ENCODE measurements at places on chromosomes 6 and 20. TPM values are rescaled to one million over a fixed set of nuclear protein-coding genes. Genes with fewer than 3 reads are reported as not detected.
A peak's percentile ranks its signal among the peaks of the same experiment; 100 is the strongest.

EMILIN3 gene
- not detected for total RNA-seq

FKBP1A gene
- total RNA-seq, result 177 TPM

ADGRB3 gene
- total RNA-seq, result 3.9 TPM

VWA7 gene
- total RNA-seq, result 2.9 TPM

ANGPT4 gene
- not detected for total RNA-seq

RNF182 gene
- total RNA-seq, result 22.8 TPM

GTF3C6 gene
- total RNA-seq, result 94.0 TPM

LRP11 gene
- total RNA-seq, result 2.9 TPM

MATN4 gene
- total RNA-seq, result 0.13 TPM

SIRPB1 gene
- total RNA-seq, result not detected

TNFRSF6B gene
- total RNA-seq, result not detected

AKAP12 gene
- total RNA-seq, result 0.72 TPM

- peak overlapping the region; percentile 74 for H3K4me3 ChIP-seq
- DNase-seq, result peak; percentile 12
- H3K27ac ChIP-seq, result peak overlapping the region; percentile 84
- peaks cover 8% of the 10 kb centered on the region for H3K4me1 ChIP-seq
Observed at GRCh38 chr6:49462071-49462470, 982 bp downstream of the MMUT start.

DNA sequence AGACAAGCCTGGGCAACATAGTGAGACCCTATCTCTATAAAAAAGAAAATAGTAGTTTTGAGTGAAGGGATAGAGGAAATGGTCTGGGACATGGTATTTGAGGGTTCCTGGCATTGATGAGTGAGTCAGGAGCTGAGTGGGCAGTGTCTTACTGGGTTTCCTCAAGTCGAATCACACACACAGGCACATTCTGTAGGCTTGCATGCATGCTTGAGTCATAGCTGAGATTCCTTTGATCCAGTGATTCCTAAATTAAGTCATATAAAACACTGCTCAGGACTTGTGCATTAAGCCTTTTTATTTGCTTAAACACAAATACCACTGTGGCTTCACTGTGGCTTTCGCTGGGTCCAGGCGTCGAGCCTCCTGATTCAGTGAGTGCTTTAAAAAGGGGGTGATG, 71.8 kb upstream of the TMEM181 start:
- no peak overlapping the region for H3K27ac ChIP-seq
- DNase-seq, result no peak
- H3K36me3 ChIP-seq, result no peaks in the 10 kb centered on the region

GRCh38 chr6:107448776-107449175, 10.6 kb downstream of the PDSS2 start:
- H3K27me3 ChIP-seq, result no peaks in the 10 kb centered on the region
- DNase-seq, result no peak
- no peak overlapping the region for H3K4me3 ChIP-seq
- no peak overlapping the region for H3K27ac ChIP-seq
- H3K36me3 ChIP-seq, result peaks cover 5% of the 10 kb centered on the region

- no peak for DNase-seq
- no peak overlapping the region for H3K4me3 ChIP-seq
- H3K4me1 ChIP-seq, result no peaks in the 10 kb centered on the region
- no peak overlapping the region for H3K27ac ChIP-seq
- no peaks in the 10 kb centered on the region for H3K36me3 ChIP-seq
Observed at GRCh38 chr6:168162366-168162765, 83.4 kb upstream of the FRMD1 start.

DNA sequence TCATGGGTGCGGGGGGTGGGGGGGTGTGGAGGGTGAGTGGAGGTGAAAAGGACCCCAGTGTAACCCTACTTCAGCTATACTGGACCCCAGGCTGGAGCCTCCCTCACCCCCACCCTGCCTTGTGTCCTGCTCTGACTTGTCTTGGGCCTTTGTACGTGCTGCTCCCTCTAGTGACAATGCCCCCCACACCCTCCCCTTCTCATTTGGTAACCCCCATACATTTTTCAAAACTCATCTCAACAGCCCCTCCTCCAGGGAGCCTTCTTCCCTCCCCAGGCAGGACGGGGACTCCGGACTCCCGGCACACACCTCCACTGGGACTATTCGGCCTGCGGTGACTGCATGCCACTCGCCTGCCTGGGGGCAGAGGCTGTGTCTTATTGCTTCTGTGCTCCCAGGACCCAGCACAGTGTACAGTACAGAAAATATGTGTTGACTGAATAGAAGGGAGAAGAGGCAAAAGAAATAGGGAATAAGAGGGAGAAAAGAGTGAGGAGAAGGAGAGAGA, 108.2 kb downstream of the VEGFA start:
- H3K4me3 ChIP-seq, result no peak overlapping the region
- no peaks in the 10 kb centered on the region for H3K36me3 ChIP-seq
- H3K27ac ChIP-seq, result no peak overlapping the region
- no peaks in the 10 kb centered on the region for H3K27me3 ChIP-seq

GRCh38 chr6:72553531-72554511, 68.0 kb upstream of the KCNQ5 start:
- H3K36me3 ChIP-seq, result no peaks in the 10 kb centered on the region
- H3K27ac ChIP-seq, result peak overlapping the region; percentile 68
- H3K4me1 ChIP-seq, result peaks cover 35% of the 10 kb centered on the region
- peak; percentile 64 for DNase-seq

DNA sequence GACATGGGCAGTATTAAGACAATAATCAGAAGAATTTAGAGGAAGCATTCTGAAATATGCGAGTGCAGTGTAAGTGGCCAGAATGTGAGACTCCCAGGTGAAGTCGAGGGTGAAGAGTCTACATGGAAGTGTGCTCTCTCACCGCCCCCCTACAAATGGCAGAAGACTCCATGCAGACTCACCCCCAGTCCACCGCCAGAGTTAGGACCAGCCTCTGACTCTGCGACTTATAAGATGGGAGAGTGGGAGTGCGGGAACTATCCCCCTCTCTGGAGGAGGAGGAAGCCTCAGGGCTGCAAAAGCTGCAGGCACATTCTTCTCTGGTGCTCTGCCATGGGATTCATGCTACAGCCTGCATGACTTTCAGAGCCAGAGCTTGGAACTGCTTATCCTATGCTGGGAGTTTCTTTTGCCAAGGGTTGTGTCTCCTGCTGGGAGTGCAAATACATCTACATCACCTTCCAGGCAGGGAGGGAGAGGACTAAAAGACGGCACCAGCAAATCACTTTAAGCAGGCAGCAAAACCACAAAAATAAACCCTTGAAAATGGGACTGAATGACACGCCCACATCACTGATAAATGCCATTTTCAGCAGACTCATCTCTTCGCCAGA, 206.7 kb upstream of the SULF2 start:
- H3K4me3 ChIP-seq, result no peak overlapping the region
- H3K36me3 ChIP-seq, result no peaks in the 10 kb centered on the region
- DNase-seq, result no peak
- no peaks in the 10 kb centered on the region for H3K27me3 ChIP-seq
- H3K27ac ChIP-seq, result no peak overlapping the region

DNA sequence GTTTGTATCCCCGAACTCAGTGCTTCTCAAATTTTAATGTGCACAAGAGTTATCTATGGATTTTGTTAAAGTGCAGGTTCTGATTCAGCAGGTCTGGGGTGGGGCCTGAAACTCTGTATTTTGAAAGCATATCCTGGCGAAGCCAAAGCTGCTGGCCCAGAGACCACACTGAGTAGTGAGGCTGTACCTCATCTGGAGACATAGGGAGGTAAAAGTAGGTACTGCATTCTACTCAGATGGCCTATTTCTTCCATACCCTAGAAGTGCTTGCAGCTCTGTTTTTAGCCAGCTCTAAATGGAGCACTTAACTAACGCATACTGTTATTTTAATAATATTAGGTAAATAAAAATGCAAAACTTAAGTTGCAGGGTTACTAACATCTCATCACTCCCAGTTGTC, 241.6 kb upstream of the PRND start:
- no peaks in the 10 kb centered on the region for H3K36me3 ChIP-seq
- no peak for DNase-seq
- H3K27me3 ChIP-seq, result no peaks in the 10 kb centered on the region
- no peaks in the 10 kb centered on the region for H3K4me1 ChIP-seq

GRCh38 chr6:56364827-56365339, 117.5 kb upstream of the COL21A1 start:
- H3K27ac ChIP-seq, result no peak overlapping the region
- no peaks in the 10 kb centered on the region for H3K4me1 ChIP-seq
- no peak overlapping the region for H3K4me3 ChIP-seq
- DNase-seq, result no peak
- H3K36me3 ChIP-seq, result no peaks in the 10 kb centered on the region
- no peaks in the 10 kb centered on the region for H3K27me3 ChIP-seq

- no peak overlapping the region for H3K4me3 ChIP-seq
- no peak for DNase-seq
- peaks cover 2% of the 10 kb centered on the region for H3K4me1 ChIP-seq
- peaks cover 53% of the 10 kb centered on the region for H3K36me3 ChIP-seq
Observed at GRCh38 chr6:110897433-110897832, 22.8 kb downstream of the AMD1 start.

DNA sequence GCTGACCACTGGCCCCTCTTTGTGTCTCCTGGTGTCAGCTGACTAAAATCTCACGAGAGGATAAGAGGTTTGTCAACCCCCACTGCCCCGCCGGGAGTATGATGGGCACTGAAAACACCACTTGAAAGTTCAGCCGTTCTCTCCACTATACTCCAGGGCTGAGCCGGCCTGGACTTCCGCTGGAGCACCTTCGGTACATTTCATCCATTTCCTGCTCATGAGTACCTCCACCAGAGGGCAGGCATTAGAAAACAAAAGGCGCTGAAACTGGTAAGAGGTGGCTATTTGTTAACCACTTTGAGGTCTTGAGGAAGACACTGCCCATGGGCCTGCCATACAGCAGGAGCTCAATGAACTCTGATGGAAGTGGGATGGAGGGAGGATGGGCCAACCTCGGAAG, 17.9 kb upstream of the ANKRD60 start:
- DNase-seq, result no peak
- peaks cover 18% of the 10 kb centered on the region for H3K4me1 ChIP-seq
- H3K4me3 ChIP-seq, result no peak overlapping the region

DNA sequence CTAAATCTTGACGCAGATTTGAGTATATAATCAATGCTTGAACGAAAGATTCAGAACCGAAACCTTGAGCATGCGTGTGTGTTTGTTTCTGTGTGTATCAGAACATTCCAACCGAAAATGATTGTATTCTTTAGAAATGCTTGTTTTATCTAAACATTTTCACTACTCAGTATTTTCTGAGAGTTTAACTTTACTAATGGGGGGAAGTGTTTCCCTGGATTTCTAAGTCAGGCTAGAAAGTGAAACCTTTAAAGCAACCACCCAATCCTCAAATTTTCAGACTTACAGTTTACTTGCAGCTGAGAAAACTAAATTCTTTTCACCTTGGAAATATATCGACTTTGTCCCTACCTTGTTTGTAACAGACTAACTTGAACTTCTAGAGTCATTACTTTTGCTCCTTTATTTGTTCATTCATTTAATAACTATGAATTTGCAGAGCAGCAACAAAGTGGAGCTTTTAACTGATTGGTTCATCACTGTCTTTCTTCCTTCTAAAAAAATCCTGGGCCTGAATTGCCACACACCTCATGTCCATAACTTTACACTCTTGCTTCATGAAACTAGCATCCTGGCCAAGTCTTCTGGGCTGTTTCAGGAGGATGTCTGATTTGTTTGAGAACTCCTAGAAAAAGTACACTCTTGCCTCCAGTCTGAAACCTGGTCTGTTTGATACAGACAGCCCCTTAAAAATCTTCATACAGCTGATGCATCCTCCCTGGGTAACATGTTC, 77.8 kb upstream of the XRN2 start:
- no peaks in the 10 kb centered on the region for H3K27me3 ChIP-seq
- H3K27ac ChIP-seq, result no peak overlapping the region
- H3K4me3 ChIP-seq, result no peak overlapping the region

DNA sequence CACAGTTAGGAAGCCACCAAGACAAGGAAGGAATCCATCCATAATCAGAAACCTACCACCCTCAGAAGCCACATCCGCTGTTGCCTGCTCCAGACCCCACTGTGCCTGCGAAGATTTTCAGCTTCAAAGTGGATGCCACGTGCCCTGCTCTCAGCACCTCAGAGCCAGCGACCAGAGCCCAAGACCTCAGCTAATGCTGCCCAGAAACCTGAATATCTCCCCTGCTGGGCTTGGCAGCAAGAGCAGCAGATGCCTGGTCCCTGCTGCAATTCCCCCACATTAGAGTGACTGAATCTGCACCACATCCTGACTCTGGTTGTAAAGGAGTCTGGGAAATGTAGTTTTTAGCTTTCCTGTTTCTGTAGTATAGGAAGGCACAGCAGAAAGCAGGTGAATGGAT, 10.7 kb upstream of the ULBP3 start:
- peaks cover 20% of the 10 kb centered on the region for H3K27me3 ChIP-seq

DNA sequence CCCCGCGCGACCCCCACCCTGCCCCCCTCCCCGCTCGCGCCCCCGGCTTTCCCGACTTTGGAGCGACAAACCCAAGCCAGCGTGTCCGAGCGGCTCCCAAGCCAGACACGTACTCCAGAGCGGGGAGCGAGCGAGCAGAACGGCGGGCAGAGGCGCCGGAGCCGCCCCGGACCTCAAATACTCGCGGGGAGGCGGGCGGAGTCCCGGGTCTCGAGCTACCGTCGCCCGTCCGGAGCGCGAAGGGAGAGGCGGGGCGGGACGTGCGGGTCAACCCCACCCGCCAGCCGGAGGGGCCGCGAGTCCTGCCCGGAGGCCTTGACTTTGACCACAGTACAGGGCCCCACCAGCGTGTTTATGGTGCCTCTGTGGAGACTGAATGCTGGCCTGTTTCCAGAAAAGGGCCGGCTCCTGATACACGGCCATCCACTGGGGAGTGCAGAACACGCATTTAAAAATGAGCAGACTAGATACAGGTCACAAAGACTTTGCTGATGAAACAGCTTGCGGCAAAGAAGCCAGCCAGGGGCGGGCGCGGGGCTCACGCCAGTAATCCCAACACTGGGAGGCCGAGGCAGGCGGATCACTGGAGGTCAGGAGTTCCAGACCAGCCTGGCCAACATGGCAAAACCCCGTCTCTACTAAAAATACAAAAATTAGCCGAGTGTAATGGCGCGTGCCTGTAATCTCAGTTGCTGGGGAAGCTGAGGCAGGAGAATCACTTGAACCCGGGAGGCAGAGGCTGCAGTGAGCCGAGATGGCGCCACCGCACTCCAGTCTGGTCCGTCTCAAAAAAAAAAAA, at the start of gene SERPINB6:
Gene SERPINB6 (minus strand): TSS at position 148 of the 799 bp plus-strand sequence. CDS start 12,235 bp downstream, outside the sequence.
- H3K4me3 ChIP-seq, result peak within 1 kb of the TSS; percentile 67
- peak; percentile 83 for DNase-seq
- H3K4me1 ChIP-seq, result peaks cover 31% of the 10 kb centered on the region

GRCh38 chr6:102942206-102942605, 1548.7 kb downstream of the GRIK2 start:
- H3K4me1 ChIP-seq, result no peaks in the 10 kb centered on the region
- no peaks in the 10 kb centered on the region for H3K36me3 ChIP-seq
- H3K4me3 ChIP-seq, result no peak overlapping the region
- no peak overlapping the region for H3K27ac ChIP-seq
- no peak for DNase-seq
- no peaks in the 10 kb centered on the region for H3K27me3 ChIP-seq

- H3K27me3 ChIP-seq, result no peaks in the 10 kb centered on the region
- no peaks in the 10 kb centered on the region for H3K36me3 ChIP-seq
- H3K4me3 ChIP-seq, result no peak overlapping the region
- no peaks in the 10 kb centered on the region for H3K4me1 ChIP-seq
- no peak overlapping the region for H3K27ac ChIP-seq
- DNase-seq, result no peak
Observed at GRCh38 chr6:76073281-76073680, 819 bp upstream of the IMPG1 start.

- DNase-seq, result no peak
- H3K27me3 ChIP-seq, result no peaks in the 10 kb centered on the region
- no peaks in the 10 kb centered on the region for H3K36me3 ChIP-seq
- H3K4me1 ChIP-seq, result no peaks in the 10 kb centered on the region
Observed at GRCh38 chr20:23654717-23655116, 17.0 kb upstream of the CST3 start.

GRCh38 chr20:10774357-10774943, 100.7 kb upstream of the JAG1 start:
- H3K27ac ChIP-seq, result no peak overlapping the region
- H3K4me3 ChIP-seq, result no peak overlapping the region
- H3K4me1 ChIP-seq, result no peaks in the 10 kb centered on the region
- no peaks in the 10 kb centered on the region for H3K36me3 ChIP-seq
- H3K27me3 ChIP-seq, result no peaks in the 10 kb centered on the region
- no peak for DNase-seq
